ENCODE measurements at places on chromosomes 3 and 15. TPM values are rescaled to one million over a fixed set of nuclear protein-coding genes. Genes with fewer than 3 reads are reported as not detected.

DNA sequence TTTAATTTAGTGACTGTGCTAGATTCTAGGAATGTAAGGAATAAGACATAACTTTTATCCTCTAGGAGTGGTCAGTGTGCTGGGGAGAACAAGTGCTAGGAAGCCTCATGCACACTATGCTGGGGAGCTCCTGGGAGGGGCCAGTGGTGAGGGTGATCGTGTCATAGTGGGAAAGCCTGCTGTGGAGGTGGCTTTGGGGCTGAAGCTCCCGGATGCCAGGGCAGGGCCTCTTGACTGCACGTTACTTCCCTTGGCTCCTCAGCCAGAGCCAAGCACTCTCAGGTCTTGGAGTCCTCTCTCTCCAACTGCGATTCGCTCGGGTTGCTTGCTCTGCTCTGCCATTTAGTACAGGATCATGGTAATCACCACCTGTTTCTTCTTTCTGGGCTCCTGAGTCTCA is 33.6 kb downstream of the SQOR start:
- ATAC-seq = no peak

GRCh38 chr15:92917598-92918407 is 17.7 kb downstream of the CHD2 start:
- peak; percentile 75 for ATAC-seq

DNA sequence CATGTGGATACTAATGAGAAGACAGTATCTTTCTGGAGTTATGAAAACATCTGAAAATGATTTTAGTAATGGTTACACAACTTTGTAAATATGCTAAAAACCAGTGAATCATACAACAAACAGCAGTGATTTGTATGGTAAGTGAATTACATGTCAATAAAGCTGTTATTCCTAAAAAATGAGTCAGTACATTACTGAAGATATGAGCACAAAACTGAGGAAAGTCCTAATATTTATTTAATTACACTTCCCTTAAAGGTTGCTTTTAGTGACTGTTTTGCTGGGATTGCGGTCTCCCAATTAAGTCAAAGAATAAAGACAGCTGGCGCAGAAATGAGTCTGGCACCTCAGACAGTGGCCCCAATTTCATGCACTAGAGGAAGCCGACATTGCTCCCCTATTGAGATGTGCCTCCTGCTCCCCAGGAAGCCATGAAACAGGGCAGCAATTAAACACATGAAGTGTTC is 50.9 kb upstream of the FSIP1 start:
- ATAC-seq = no peak

GRCh38 chr3:188948281-188948996 is 223.3 kb upstream of the TPRG1 start:
- ATAC-seq = no peak

DNA sequence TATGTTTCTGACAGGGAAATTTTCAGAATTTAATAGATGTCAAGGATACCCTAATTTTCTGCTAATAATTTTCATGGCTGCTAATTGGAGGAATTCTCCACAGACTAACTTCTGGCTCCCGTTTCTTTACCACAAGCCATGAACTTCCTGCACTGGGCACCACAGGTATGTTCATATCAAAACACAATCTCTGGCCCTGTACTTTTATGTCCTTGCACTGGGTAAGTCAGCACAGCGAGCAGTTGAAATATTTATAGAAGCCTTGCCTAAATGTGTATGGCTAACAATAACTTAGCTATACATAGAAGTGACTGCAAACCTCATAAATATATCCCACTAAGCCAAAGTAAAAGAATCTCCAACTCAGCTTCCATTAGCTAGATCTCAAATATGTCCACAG is 246.9 kb downstream of the ZIC1 start:
- no peak for ATAC-seq

GOLGA8O gene
- not detected for total RNA-seq

DNA sequence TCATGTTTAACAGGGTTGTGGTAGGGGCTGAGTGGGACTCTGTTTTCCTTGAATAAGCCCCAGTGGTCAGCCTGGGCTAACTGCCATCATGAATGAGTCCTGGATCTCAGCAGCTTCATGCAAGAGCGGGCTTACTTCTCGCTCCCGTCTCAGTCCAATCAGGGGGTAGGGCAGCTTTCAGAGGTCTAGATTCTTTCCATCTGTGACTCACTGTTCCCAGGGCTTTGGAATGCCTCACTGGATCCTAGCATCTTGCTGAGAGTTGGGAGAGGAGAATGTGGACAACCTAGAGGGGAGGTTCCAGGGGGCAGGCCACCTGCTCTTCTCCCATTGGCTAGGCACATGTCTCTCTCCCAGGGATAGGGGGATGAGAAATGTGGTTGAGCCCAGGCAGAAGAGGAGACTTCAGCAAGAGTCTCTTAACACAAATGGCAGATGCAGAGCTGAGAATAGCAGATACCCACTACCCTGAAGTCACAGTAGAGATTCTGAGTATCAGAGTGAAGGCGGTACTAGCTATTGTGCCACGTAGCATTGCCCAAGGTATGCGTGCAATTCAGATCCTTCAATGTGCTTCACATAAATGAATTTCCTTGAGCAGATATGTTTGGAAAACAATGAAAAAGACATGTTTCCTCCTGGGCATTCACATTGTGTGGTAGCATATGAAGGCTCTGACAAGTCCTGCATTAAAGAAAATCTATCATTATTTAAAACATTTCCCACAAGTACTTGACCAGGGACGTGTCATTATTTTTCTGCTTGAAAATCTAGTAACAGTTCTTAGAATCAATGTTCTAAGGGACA is 257.7 kb upstream of the PROK2 start:
- ATAC-seq = peak; percentile 45

- ATAC-seq = peak; percentile 53
Measured at GRCh38 chr3:127970966-127971592, 56.0 kb downstream of the KBTBD12 start.

GRCh38 chr15:47349179-47349578 is 368.1 kb upstream of the SEMA6D start:
- ATAC-seq = no peak

DNA sequence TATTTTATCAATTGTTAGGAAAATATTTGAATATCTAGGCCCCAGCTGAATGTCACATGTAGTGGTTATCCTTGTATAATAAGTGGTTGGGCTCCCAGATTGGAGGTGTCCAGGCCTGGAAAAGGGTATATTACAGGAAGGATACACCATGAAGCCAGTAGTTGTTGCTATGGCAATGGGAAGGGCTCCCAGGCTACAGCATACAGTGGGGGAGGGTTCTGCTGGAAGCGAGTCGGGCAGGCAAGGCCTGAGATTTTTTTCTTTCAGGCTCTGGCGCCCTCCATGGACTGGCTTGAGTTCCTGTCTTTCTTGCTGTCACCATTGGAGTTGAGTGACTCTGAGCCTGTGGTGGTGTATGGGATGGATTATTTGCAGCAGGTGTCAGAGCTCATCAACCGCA is 8.9 kb downstream of the ECE2 start:
- peak; percentile 63 for ATAC-seq

DNA sequence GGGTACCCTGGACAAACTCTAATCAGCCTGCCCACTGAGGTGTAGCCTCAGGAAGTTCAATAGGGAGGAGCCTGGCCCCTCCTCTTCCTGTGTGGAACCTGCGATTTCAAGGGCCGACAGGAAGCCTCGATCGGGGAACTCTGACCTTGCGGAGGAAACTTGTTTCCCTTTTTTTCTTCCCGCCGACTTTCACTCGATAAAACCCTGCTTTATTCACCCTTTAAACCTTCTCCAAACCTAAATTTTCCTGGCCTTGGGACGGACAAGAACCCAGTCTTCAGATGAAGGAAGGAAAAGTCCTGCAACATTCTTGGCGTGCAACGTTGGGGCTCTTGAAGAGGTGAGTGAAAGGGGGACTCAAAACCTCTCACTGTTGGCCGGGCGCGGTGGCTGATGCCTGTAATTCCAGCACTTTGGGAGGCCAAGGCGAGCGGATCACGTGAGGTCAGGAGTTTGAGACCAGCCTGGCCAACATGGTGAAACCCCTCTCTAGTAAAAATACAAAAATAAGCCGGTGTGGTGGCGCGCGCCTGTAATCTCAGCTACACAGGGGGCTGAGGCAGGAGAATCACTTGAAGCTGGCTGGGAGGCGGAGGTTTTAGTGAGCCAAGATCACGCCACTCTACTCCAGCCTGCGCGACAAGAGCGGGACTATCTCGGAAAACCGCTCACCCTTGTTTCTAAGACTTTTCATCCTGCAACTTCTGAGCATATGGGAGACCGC is 208.2 kb downstream of the ZNF385D start:
- no peak for ATAC-seq

- ATAC-seq = no peak
Measured at GRCh38 chr15:69896606-69897005, 201.1 kb downstream of the TLE3 start.

EFCC1 gene
- 5.7 TPM for total RNA-seq

DNA sequence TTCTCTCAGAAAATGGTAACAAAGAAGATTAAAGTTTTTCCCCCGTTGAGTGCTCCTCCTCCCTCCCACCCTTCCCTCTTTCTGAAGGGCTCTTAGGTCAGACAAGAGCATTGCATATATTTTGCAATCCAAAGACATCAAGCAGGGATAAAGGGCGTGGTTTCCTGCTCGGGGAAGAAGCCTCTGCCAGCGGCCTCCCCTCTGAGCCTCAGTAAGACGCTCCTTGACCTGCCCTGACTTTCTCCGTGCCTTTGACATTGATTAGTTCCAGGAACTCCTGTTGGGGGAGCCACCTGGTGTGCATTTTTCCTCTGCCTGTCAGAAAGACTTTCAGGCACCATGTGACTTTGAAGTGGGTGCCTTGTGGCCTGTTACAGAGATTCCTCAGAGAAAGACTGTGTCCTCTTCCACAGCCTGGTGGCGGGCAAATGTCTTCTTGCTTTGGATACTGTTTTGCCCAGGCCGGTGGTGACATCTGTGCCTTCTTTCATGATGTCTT is 87.2 kb upstream of the TBL1XR1 start:
- ATAC-seq = peak; percentile 85

DNA sequence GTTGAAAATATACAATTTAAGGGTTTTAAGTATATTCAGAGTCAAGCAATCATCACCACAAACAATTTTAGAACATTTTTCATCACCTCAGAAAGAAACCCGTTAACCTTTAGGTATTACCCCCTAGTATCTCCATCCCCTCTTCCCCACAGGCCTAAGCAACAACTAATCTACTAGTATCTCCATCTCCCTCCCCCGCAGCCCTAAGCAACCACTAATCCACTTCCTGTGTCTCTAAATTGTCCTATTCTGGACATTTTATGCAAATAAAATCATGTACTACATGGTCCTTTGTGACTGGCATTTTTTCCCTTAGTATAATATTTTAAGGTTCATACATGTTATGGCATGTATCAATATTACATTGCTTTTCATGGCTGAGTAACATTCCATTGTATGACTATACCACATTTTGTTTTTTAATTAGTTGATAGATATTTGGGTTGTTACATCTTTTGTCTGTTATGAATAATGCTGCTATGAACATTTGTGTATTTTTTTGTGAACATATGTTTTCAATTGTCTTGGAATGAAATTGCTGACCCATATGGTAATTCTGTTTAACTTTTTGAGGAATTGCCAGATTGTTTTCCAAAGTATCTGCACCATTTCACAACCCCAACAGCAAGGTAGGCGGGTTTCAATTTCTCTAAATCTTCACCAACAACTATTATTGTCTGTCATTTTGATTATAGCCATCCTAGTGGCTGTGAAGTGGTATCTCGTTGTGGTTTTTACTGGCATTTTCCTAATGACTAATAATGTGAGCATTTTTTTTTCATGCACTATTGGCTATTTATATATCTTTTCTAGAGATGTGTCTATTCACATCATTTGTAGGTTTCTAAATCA is 215.6 kb upstream of the CD96 start:
- ATAC-seq = no peak

DNA sequence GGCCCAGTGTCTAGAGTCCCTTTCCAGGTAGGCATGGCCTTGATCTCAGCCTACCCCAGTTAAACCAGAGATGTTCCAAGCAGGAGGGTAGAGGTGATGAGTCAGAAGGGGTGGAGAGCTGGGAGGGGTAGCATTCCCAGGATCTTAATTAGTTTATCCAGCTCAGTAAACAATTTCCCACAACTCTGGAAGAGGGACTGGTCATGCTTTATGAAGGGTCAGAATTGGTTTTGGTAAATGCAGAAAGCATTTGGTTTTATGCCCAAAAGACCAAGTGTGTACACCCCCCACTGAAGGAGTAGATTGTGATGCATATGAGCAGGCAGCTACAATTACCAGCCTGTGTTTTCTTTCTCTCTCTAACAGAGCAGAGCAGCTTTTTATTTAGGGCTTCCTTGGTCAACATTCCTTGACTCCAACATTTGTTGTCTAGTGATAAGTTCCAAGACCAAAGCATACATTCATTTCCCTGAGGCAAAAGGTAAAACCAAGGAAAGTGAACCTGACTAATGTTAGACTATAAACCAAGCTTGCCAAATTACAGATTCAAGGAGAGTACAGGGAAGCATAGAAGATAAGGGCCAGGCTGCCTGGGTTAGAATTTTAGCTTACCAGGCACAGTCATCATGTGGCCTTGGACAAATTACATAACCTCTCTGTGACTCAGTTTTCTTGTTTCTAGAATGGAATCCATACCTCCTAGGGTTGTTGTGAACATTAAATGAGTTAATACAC is 17.6 kb downstream of the EXOSC7 start:
- ATAC-seq = peak; percentile 6

MGLL gene
- 171 TPM for total RNA-seq

- ATAC-seq = peak; percentile 25
Measured at GRCh38 chr3:133941415-133941821, 45.7 kb upstream of the RAB6B start.

GRCh38 chr3:141348837-141349236 is 19.5 kb upstream of the ZBTB38 start:
- no peak for ATAC-seq

GRCh38 chr15:63349156-63349555 is 32.5 kb downstream of the CA12 start:
- no peak for ATAC-seq

GRCh38 chr3:188133646-188134045 is 20.3 kb upstream of the LPP start:
- no peak for ATAC-seq

DNA sequence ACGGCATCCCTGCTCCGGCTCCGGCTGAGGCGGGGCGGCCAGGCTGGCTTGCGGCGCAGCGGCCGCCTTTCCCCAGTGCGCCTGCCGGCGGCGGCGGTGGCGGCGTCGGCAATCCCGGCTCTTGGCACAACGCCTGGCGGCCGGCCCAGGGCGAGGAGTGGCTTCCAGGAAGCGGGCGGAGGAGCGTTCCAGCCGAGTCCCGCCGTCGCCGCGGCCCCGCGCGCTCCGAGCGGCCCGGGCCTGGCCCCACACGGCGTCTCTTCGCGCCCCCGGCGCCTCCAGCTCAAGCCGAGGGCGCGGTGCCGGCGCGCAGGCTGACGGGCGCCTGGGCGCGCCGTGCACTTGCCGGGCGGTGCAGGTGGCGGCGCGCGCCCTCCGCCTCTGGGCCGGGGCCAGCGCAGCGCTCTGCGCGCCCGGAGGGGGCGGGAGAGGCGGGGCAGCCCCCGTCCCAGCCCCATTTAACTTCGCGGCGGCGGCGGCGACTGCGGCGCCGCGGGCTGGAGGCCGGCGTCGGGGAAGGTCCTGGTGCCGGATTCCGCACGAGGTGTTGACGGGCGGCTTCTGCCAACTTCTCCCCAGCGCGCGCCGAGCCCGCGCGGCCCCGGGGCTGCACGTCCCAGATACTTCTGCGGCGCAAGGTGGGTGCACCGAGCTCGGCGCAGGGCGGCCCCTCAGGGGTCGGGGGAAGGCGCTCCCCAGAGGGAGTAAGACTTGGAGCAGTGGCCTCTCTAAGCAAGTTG is at the start of gene ADAMTSL3:
Gene ADAMTSL3, plus strand, starts transcription at position 485 of the 740 bp plus-strand sequence. CDS start 1,639 bp downstream, outside the sequence.
- ATAC-seq = peak; percentile 86

GRCh38 chr3:196127308-196128040 is 45.6 kb upstream of the TFRC start:
- ATAC-seq = no peak

CAND2 gene
- total RNA-seq = 29.9 TPM

GRCh38 chr3:16088496-16088895 is 86.0 kb upstream of the GALNT15 start:
- ATAC-seq = no peak

Data from gastroesophageal sphincter (tissue), 4 donors.